ENCODE measurements at places on chromosomes 5 and 9. TPM values are rescaled to one million over a fixed set of nuclear protein-coding genes. Genes with fewer than 3 reads are reported as not detected.

DNA sequence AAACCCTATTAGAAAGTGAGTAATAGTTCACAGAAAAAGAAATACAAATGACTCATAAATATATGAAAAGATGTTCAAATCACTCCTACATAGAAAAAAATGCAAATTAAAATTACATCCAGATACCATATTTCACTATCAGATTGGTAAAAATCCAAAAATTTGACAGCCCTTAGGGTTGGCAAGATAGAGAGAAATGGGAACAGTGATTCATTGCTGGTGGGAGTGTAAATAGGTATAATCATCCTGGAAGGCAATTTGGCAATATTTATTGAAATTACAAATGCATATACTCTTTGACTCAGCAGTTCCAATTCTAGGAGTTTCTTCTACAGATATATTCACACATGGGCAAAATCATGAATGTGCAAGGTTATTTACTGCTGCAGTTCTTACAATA is 273.5 kb downstream of the NR2F1-AS1 start:
- peak overlapping the region; percentile 69 for H3K27ac ChIP-seq
- H3K36me3 ChIP-seq: no peaks in the 10 kb centered on the region
- H3K27me3 ChIP-seq: no peaks in the 10 kb centered on the region
- peak; percentile 93 for DNase-seq
- no peak overlapping the region for H3K4me3 ChIP-seq

- no peak overlapping the region for H3K27ac ChIP-seq
- peaks cover 82% of the 10 kb centered on the region for H3K27me3 ChIP-seq
- no peaks in the 10 kb centered on the region for H3K4me1 ChIP-seq
- no peak overlapping the region for H3K4me3 ChIP-seq
Observed at GRCh38 chr9:132193227-132194124, 31.6 kb downstream of the NTNG2 start.

GRCh38 chr9:84140535-84141101 is 160.0 kb downstream of the RMI1 start:
- H3K27me3 ChIP-seq: no peaks in the 10 kb centered on the region
- no peak for DNase-seq
- no peaks in the 10 kb centered on the region for H3K4me1 ChIP-seq
- no peaks in the 10 kb centered on the region for H3K36me3 ChIP-seq
- H3K4me3 ChIP-seq: no peak overlapping the region

GRCh38 chr9:89576404-89576839 is 28.4 kb upstream of the GADD45G start:
- H3K27me3 ChIP-seq: peaks cover 87% of the 10 kb centered on the region
- no peaks in the 10 kb centered on the region for H3K4me1 ChIP-seq
- no peak overlapping the region for H3K27ac ChIP-seq
- no peak overlapping the region for H3K4me3 ChIP-seq
- H3K36me3 ChIP-seq: no peaks in the 10 kb centered on the region

DNA sequence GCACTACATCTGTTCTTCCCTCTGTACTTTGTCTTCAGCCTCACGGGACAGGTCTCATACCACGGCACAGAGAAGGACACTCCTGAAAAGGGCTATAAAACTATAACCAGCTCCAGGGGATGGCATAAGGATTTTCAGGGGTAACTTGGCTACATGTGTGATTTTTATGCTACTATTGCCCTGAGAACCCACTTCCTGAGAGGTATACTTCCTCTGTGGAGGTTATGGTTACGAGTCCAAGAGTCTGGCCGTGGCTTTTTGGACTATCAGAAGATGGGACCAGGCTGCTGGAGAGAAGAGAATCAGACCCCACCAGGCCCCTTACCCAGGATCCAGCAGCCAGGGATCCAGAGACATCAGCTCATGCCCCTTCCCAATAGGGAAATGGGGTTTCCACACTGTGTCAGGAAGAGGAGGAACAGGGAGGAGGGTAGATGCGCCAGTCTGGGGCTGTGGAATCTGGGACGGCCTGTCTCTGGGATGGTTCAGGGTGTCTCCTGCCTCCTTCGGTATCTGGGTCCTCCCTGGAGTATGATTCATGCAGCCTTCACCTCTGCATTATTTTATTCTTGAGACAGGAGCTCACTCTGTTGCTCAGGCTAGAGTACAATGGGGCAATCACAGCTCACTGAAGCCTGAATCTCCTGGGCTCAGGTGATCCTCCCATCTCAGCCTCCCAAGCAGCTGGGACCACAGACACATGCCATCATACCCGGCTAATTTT is 29.7 kb downstream of the WHRN start:
- H3K4me1 ChIP-seq: no peaks in the 10 kb centered on the region
- H3K4me3 ChIP-seq: no peak overlapping the region
- no peaks in the 10 kb centered on the region for H3K27me3 ChIP-seq
- no peak overlapping the region for H3K27ac ChIP-seq

DNA sequence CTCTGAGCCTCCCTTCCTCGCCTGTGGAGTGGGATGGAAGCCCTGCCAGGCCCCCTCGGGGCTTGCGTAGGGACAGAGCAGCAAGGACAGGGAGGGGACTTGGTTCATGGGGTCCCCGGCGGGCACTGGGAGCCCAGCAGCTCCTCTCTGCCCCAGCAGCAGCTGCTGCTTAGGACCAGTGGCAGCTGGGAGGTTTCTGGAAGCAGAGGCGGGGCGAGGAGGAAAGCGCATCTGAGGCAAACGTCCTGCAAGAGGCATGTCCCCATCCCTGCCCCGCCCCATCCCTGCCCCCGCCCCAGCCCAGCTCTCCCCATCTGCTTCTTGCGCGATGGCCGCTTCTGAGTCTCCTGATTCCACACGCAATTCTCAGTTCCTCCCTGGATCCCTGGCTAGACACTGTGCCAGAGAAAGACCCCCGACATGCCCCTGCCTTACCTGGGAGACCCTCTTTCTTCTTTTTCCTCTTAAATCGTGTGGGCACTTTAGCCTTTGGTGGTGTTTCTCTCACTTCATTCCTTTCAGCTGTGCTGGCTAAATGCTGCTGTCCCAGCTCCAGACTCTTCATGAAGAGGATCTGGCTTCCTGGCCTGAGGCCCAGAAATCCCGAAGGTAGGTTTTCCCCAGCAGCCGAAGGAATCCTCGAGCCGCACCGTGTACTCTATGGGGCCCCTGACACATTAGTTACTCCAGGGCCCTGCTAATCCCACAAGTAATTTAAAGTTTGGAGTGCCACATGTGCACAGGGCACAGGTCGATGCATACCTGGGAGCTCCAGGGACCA is 4.4 kb upstream of the OR2S2 start:
- no peak for DNase-seq
- H3K27ac ChIP-seq: no peak overlapping the region
- H3K4me1 ChIP-seq: no peaks in the 10 kb centered on the region

- peak overlapping the region; percentile 96 for H3K27ac ChIP-seq
- DNase-seq: no peak
- peaks cover 38% of the 10 kb centered on the region for H3K4me1 ChIP-seq
- H3K4me3 ChIP-seq: no peak overlapping the region
- no peaks in the 10 kb centered on the region for H3K36me3 ChIP-seq
- H3K27me3 ChIP-seq: no peaks in the 10 kb centered on the region
Observed at GRCh38 chr9:137309368-137310188, 7.5 kb upstream of the NRARP start.

DNA sequence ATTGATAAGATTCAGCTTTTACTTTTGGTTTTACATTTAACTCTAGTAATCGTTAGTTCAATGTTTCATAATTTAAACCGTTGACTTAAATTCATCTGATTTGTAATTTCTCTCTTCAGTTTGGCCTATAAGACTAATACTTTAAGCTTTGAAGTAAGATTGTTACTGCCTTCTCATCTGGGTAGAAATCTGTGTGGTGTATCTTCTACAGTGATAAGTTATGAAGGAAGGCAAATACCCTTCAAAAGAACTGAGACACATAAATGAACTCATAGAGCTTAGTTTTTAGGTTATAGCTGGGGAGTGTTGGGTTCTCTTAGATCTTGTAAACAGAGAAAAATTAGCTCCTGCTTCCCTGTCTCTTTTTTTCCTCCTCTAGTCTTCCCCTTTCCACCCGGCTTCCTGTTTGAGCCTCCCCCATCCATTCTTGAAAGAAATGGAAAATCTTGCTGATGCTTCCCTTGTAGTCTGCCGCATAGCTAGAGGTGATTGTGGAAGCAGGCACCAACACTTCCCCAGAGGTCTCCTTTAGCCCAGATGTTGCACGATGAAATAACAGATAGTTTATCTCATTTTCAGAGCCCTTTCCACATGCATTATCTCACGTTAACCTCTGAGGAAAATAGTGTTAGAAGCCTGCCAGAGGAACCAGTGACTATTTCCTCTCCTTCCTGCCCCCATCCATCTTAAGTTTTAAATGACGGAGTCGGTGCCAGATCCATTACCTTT is 2.0 kb upstream of the F2RL2 start:
- DNase-seq: no peak
- no peak overlapping the region for H3K4me3 ChIP-seq
- H3K27me3 ChIP-seq: no peaks in the 10 kb centered on the region
- H3K36me3 ChIP-seq: no peaks in the 10 kb centered on the region
- H3K27ac ChIP-seq: no peak overlapping the region

FBP2 gene
- not detected for total RNA-seq

PCDHB1 gene
- not detected for total RNA-seq

SPATA31A3 gene
- not detected for total RNA-seq

SH3PXD2B gene
- total RNA-seq: 26.1 TPM

LVRN gene
- 0.40 TPM for total RNA-seq

ASPN gene
- not detected for total RNA-seq

ZNF608 gene
- 2.8 TPM for total RNA-seq

Measured in PC-9 (cell line).